ENCODE measurements at places on chromosomes 6 and 20.

DNA sequence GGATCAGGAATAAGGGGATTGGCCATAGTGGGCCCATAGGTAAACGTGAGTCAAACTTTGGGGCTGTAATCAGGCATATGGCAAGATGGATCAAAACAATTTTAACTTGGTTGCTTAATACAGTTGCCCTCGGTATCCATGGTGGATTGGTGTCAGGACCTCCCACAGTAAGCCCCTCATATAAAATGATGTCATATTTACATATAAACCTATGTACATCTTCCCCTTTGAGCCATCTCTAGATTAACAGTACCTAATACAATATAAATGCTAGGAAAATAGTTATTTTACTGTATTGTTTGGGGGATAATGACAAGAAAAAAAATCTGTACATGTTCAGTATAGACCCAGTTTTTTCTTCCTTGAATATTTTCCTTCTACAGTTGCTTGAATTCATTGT is 7.4 kb upstream of the ACAT2 start:
- DNase-seq, result no peak

- peak; percentile 25 for DNase-seq
Measured at GRCh38 chr20:62924442-62925075, 1.7 kb downstream of the DIDO1 start.

DNA sequence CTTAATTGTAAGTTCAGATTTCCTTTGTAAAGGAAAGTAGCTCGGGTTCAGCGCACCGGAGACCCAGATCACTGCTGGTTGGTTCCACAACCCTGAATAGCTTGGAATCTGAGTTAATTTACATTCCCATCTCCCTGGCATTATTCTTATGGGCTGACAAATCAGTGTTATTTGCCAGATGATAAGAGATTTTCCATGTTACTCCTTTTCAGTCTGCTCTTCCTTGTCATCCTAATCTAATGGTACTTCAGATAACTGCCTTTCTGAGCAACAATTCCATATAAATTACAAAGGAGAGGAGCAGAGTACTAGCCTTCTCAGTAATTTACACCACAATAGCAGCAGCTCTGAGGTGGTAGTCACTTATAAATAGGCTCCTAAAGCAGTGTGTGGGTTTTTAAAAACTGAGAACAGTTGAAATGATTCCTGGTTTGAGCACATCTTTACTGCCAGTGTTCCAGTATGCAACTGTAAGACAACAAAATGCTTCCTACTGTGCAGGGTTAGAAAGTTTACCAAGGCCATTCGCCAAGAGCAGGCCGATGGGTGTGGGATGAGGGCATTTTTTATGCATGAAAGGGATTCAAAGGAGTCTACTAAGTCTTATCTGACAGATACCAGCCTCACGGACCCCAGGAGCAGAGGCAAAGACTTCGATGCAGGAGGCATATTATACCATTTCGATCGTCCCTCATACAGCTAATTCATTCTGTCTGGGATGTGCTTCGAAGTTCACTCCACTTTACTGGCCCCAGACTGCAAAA is 89.7 kb downstream of the NDUFAF5 start:
- no peak for DNase-seq

DNA sequence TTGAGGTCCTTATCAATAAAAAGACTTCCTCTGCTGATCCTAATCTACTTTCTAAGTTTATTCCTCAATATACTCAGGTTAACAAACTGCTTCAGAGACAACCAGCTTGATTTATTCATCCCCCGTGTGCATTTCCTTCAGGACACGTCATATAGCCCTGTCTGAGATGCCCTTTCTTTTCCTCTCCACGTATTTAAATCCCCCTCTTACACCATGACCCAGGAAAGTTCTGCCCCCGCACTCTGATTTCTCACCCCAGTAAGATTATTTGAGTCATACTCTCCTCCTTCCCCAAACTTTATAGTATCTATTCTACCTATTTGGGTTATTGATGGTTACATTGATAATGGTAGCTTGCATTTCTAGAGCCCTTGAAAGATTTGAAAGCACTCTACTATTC is 9.8 kb upstream of the CGA start:
- DNase-seq, result no peak

- no peak for DNase-seq
Measured at GRCh38 chr6:11865680-11866300, 87.2 kb upstream of the ADTRP start.

Measured in tongue (tissue), 3 donors.